CD4-positive, alpha-beta T cell treated with Interferon alpha-2 for 1 hour (primary cell): ENCODE measurements at places on chromosomes 7 and 10.

- no peak for DNase-seq
These were observed 290.7 kb upstream of the MTPN start for GRCh38 chr7:136267822-136268221.

DNA sequence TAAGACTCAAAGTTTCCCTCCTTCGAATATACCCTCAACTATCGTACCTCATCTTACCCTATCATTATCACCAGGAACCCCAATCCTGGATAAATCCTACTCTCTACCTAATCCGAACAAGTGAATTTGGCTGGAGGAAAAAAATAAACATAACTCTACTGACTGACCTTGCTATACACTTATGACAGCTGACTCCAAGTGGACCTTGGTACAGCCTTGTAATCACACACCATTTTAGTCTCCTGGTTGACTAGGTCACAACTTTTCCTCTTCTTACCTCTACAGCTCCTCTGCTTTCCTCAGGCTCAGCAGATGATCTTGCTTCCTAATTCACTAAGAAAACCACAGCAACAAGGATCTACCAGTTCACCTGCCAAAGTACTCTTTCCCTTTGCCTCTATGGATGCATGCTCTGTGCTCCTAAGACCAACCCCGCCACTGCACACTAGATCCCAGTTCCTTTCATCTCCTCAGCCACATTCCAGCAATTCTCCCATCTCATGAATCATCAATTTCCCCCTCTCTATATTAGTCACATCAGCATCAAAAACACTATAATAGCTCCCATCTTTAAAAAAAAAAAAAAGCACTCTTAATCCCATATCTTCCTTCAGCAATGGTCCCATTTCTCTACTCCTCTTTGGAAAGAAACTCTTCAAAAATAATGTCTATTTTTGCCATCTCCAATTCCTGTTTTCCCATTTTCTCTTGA is 35.5 kb downstream of the COA1 start:
- DNase-seq = no peak

DNA sequence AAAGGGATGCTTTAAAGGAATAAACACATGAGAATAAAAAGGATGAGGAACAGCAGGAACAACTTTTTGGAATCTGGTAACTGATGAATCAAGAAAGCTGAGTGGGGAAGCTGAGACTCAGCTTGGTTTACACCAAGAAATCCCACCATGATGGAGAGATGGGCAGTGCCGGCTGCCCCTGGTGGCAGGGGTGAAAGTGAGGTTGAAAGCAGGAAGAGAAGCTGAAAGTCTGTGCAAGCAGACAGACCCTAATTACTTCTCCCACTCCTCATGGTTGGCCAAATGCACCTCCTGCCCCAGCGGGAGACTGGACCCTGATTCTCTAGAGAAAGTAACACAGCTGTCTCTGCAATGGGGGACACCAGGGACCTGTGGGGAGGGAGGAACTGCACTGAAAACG is 57.6 kb upstream of the NANOS1 start:
- DNase-seq = no peak

DNA sequence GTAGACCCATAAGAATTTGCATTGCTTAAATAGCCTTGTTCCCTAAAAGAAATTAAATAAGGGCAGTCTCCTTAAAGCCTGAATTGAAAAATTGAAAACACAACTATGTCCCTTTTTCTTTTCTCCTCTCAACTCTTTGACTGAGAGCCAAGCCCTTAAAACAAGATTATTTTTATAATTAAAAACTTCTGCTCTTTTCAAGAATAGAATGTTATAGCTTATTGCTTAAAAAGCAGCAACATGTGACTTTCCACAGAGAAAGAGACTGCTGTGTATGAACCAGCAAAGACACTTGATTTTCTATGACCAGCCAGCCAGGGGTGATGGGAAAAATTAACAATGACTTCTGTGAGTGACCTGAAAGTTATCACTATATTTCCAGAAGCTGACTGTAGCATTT is 295.2 kb upstream of the CELF2 start:
- no peak for DNase-seq

DNA sequence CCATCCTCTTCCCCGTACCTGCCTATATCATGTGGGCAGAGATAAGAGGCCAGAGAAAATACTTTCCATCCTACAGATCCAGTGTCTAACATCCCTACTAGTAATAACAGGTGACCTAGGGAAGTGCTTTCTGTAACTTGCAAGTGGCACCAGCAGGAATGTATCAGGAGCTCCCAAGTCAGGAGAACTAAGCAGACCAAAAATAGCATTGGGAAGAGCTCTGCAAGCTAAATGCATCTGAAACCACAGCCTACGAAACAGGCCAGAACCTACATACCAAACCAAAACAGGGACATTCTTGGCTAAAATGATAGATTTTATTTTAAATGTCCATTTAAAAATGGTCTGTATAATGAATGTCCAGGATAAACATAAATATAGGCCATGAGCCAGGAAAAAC is 680.8 kb downstream of the PHTF2 start:
- no peak for DNase-seq

GRCh38 chr10:102115775-102116174 is 4.4 kb downstream of the LDB1 start:
- no peak for DNase-seq

DNA sequence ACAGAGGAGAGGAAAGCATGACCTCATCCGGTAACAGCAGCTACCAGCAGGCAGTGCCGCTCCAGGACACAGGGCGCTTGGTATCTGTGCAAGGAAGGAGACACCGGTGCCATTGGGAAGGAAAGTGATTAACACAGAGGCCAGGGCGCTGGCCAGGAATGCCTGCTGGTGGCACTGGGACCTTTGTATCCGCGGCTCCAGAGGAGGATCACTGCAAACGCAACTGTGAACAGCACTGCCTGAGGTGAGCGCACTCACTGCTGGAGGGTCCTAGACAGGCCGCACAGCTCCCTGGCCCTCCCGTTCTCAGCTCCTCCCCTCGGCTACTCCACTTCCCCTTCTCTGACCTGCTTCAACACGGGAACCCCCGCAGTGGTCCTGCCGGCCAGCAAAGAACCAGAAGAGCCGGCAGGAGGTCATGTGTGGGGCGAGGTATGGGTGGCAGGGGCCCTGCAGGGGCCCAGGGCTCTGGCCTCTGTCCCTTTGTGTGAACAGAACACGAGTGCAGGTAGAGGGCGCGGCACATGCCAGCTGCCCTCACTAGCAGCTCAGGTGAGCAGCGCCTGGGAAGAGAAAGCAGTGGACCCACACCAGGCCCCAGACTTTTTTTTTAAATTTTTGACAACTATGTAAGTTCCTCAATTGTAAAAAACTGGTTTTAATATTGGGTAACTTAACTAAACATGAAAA is 107.6 kb downstream of the VIPR2 start:
- DNase-seq = no peak

DNA sequence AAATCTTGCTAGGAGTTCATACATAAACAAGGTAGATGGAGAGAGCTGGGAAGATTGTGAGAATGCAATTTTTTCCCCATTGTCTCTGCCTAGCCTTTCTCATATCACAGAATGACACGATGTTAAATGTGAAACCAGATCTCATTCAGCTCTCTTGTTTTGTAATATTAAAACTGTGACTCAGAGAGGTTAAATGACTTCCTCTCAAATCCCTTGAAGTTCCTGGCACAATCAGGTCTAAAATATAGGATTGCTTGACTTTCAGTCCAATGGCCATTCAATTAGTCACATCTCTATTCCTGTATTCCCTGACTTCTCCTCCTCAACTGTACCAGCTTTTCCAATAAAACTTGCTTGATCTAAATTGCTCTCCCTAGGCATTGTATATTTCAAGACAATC is 3.1 kb downstream of the ANKRD22 start:
- DNase-seq = no peak

DNA sequence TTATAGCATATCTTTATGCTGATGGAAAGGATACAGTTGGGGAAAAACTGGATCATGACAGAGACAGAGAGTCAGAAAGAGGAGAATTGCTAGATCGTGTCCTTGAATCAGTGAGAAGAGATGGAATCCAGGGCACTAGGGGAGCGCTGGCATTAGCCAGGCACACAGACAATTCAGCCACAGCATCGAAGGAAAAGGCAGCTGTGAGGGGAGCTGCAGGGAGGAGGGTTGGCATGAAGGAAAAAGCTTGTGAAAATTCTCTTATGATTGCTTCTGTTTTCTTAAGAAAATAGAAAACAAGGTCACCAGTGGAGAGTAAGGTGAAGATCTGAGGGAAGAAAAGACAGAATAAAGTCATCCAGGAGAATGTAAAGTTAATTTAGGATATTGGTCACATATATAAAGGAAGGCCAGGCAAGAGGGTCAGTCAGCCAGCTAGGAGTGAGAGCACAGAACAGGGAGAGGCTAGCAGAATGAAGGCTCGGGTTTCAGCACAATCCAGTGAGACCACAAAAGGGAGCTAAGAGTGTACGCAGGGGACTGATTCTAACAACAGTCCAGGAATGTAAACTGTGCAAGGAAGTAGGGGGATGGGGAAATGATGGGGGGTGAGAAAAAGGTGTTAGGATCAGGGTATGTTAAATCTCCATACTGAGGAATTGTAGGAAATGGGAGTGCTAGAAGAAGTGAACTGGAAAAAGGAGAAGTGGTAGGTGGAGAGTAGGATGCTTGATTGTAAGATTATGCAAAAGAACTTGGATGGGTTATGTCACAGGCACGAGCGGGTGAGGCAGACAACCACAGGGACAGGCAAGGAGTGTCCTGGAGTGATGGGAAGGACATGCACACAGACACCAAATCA is 112.0 kb downstream of the RNF32 start:
- DNase-seq = no peak

DNA sequence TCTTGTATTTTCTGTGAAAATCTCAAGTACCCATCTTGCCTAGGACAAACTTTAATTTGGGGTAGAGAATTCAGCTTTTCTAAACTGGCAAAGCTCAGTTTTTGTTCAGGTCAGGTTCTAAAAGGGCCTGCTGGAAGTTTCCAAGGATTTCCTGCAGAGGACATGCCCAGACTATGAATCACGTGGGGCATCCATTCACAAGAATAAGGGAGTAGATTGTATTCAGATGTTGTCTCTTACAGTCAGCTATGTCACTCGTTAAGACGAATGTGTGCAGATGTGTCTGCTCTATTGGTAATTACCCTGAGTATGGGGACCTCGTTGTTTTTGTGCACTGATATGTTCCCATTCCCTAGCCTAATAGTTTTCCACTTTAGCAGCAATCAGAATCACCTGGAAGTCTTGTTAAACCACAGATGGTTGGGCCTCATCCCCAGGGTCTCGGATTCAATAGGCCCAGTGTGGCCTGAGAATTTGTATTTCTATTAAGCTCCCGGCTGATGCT is 81.0 kb upstream of the ITPRID1 start:
- DNase-seq = no peak

- DNase-seq = no peak
These were observed 192.0 kb downstream of the BICC1 start for GRCh38 chr10:58704671-58705141.

GRCh38 chr10:37549054-37549453 is 308.4 kb downstream of the ZNF248 start:
- no peak for DNase-seq

DNA sequence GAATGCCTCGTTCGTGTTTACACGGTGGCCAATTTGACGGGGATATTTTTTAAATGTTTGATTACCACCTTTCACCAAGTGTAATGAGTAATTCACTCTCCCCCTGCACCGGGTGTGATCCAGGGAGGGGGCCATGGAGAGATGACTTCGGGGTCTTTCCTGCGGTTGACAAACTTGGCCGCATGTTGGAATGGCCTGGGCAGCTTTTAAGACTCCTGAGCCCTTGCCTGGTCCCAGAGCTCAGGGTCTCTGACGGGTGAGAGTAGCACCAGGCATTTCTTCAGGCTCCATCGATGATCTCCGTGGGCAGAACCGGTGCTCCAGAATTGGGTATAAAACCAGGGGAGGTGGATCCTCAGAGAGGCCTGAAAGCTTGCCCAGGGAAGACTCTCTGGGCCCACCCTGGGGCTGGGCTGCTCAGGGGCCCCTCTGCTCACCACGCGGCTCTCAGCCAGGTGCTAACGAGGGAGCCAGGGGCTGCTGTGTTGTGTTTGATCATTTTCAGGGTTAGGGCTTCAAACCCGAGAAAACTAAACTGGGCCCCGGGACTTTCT is 882 bp downstream of the ZNF282 start:
- no peak for DNase-seq

GRCh38 chr10:44376472-44377099 is 8.3 kb downstream of the CXCL12 start:
- no peak for DNase-seq

GRCh38 chr10:72948762-72949161 is 5.8 kb downstream of the PLA2G12B start:
- no peak for DNase-seq

DNA sequence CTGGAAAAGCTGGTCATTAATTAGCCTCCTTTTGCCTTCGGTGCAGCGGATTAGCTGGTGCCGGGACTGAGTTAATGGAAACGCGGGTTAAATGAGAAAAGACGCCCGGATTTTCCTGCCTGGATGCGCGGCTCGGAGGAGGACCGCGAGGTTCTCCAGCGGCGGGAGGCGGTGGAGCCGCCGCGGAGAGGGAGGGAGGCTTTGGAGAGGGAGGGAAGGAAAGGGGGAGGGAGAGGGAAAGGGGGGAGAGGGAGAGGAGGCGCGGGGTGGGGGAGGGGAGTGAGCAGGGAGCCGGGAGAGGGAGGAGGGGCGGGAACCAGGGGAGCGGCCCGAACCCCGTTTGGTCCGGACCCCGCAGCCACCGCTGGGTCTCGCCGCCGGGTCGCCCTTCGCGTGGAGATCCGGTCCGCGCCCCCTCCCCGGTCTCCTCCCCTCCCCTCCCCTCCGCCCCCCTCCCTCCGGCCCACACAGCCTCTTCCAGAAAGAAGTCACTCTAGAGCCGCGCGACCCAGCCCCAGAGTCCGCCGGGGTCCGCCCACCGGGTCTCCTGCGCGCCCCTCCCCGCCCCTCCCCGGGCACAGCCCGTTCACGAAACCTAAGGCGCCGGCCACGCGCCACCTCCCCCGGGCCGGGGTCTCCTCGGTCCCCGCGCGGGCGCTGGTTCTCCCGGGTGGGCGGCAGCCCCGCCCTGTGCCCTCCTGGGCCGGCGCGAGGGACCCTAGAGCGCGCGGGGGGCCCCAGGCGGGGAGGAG is 347.5 kb downstream of the DNAJB6 start:
- no peak for DNase-seq

- no peak for DNase-seq
These were observed 458.8 kb upstream of the GHITM start for GRCh38 chr10:83680470-83680891.

DNA sequence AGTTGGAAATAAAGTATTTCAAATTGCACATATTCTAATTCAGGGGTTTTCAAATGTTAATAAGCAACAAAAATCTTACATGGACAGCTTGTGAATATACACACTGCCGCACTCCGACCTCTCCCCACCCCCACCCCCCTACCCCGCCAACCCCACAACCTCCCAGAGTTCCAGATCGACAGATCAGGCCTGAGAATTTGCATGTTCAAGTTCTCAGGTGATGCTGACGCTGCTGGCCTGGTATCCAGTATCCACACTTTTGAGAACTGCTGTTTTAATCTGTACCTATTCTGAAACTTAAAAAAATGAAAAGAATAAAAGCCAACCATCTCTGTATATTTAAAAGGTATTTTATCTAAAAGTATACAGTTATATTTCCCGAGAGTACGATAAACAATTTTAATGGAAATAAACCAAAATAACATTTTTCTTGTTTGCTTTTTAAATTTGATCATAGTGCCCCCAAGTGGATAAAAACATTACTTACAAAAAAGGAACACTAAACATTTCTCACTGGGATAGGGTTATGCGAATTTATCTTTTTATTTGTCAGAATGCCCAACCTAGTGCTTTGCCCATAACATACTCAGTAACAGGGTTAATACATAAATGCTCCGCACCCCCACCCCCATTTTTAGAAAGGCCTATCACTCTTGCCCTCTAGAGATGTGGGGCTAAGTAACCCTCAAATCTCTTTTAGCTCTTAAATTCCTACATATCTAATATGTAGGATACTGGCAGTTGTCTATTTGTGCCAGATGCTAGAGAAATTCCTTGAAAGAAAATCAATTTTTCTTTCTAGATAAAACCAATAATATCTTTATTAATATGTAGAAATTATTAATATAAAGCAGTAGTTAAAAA is 166.3 kb downstream of the RNF133 start:
- DNase-seq = no peak
